ENCODE measurements at places on chromosomes 1 and 21.

- no peak for DNase-seq
Observed at GRCh38 chr1:76959556-76959955, 92.3 kb downstream of the ST6GALNAC5 start.

- peak; percentile 41 for DNase-seq
Observed at GRCh38 chr1:172320733-172321132, 99.8 kb upstream of the C1orf105 start.

DNA sequence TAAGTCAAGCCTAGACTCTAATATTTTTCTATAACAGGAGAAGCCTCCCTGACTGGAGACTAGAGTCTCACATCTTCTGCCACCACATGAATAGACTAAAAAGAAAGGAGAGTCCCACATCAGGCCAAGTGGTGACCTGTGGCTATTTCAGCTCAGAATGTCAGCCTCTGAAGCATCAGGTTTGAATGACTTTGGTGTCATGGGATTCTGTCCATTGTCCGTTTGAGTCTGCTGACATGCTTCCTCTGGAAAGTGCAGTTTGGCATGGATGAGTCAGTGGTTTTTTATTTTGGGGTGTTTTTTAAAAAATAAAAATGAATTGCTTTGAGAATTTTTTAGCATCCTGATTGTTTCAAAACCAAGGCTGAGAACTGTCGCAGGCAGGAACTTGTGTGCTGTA, 19.5 kb downstream of the DYRK3 start:
- DNase-seq = no peak

- no peak for DNase-seq
Observed at GRCh38 chr1:199322278-199322677, 683.4 kb downstream of the PTPRC start.

GRCh38 chr1:23168079-23168444, 594 bp downstream of the LUZP1 start:
- no peak for DNase-seq

DNA sequence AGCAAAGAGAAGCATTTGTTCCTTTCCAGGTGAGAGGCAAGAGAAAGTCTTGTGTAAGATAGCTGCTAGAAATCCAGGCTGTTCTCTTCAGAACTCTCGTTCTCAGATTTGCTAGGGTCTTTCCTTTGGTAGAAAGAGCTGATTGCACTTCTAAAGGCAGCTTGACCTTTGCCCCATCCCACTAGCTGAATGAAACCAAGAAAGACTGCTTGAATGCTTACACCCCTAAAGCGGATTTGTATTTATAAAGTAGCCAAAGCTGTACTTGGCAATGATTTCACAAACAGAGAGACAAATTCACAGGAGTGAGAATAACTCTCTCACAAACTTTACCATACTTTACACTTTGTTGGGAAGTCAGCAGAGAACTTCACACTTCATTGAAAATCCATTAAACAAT, 424.1 kb downstream of the TTLL7 start:
- no peak for DNase-seq

DNA sequence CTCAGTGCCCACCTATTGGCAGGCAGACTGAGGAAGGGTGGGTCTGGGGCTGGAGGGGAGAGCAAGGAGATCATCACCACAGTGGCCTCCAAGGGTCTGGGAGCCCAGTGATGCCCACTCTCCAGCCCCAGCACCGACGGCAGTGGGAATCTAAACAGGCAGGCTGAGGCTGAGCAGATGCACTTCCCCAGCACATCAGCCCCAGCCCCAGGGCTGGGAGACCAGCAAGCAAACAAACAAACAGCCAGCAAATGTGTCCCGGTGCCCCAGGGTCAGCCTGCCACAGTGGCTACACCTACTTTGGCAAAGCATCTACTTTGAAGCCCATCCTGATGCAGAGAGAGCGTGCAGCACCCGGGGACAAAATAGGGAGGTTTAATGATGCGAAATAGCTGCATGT, 216.3 kb upstream of the ZC3H12A start:
- no peak for DNase-seq

- no peak for DNase-seq
Observed at GRCh38 chr21:29449306-29449950, 150.7 kb downstream of the BACH1 start.

- no peak for DNase-seq
Observed at GRCh38 chr1:17404820-17405219, 32.8 kb downstream of the PADI6 start.

DNA sequence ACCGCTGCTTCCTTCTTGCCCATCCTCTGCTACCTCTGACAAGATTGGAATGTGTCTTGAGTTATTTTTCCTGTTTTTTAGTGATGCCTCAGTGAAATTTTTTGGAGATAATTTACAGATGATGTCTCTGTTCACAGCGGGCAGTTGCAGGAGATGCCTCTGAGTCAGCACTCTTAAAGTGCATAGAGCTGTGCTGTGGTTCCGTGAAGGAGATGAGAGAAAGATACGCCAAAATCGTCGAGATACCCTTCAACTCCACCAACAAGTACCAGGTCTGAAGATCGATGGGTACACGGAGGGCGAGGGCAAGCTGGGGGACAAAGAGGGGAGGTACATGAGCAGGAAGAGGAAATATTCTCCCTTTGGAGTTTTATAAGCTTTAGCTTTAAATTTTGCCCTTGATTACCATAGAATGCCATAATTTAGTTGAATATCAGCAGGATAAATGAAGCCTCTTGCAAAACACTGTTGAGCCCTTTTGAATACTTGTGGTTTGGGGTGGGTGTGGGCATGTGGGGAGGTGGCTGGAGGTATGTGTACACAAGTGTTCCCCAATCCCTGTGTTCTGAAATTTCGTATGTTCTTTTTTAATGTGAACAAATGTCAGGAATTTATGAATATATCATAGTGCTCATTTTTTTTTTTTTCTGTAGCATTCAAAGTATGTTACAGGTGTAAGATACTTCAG, 19.8 kb downstream of the ATP1A1 start:
- peak; percentile 73 for DNase-seq

DNA sequence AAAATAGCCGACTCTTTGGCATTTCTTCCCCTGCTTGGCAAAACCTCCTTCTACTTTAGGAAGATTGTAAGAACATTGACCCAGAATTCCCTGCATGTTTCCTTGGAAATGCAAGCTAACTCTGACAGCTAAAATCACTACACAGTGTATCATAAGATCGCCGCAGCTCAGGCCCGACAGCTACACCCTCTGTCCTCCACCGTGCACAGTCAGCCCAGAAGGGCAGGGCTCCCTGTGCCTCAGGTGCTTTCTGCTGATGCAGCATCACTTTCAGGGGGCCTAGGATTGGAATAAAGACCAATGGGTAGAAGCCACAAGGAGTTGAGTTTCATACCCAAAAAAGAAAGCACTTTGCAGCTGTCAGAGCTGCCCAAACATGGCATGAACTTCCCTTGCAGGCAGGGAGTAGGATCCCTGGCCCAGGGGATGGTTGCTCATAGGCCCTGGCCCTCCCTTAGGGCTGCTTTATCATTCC, 145.3 kb downstream of the SEC16B start:
- DNase-seq = no peak

DNA sequence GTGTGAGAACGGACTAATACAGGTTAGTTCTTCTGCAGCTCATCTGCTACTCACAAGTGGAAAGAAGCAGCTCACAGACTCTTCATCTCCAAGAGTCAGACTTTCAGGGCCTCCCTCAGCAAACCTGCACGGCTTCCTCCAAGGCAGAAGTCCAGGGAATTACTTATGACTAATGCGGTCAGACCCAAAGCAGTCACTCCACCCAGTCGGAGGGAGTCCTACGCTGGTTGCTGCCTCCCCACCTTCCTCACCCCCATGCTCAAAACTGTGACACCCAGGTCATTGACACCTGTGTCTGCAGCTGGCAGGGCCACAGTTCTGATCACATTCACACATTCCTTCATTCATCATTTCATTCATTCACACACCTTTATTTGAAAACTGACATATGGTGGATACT, 38.4 kb upstream of the PRDM2 start:
- peak; percentile 61 for DNase-seq

DNA sequence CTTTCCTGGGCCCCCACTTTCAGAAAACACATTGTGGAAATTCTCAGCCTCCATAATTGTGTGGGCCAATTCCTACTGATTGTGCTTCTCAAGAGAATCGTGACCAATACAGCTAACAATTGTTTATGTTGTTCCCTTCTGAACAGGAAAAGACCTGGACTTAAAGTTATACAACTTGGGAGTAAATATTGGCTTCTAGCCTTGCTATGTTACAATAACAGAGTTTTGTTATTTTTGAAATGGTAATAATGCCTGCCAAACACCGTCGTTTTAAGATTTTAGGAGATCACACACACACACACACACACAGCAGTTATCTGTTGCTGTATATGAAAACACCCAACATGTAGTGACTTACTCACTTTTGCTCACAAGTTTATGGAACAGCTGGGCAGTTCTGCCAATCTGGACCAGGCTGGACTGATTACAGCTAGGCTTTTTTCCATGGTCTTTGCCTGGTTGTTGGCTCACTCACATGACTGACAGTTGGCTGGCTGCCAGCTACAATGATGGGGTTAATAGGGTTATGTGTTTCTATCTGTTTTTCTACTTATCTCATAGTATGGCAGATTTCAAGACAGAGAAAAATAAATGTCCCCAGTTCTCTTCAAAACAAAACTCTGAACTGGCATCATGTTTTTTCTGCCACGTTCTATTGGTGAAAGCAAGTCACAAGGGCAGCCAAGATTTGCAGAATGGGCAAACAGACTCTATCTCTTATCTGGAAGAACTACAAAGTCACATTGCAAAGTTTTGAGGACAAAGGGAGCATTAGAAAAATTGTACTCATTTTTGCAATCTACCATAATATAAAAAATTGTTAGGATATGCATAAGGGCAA, 447.5 kb downstream of the NEGR1 start:
- DNase-seq = no peak

DNA sequence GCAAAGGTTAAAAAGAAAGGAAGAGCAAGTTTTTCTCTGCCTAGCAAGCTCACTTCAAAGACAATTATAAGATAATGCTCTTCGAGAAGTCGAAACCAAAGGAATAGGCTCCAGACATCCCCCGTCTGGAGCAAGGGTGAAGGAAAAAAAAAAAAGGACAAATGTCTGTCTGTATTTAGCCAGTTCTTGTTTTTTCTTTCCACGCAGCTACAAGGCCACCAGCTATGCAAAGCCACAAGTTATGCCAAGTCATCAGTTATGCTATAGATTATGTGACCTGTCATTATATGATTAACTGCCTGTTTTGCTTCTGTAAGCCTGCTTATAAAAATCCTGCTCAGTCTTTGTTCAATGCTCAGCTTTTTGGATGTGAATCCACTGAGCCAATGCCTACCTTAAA, 2.4 kb upstream of the THEM5 start:
- no peak for DNase-seq

DNA sequence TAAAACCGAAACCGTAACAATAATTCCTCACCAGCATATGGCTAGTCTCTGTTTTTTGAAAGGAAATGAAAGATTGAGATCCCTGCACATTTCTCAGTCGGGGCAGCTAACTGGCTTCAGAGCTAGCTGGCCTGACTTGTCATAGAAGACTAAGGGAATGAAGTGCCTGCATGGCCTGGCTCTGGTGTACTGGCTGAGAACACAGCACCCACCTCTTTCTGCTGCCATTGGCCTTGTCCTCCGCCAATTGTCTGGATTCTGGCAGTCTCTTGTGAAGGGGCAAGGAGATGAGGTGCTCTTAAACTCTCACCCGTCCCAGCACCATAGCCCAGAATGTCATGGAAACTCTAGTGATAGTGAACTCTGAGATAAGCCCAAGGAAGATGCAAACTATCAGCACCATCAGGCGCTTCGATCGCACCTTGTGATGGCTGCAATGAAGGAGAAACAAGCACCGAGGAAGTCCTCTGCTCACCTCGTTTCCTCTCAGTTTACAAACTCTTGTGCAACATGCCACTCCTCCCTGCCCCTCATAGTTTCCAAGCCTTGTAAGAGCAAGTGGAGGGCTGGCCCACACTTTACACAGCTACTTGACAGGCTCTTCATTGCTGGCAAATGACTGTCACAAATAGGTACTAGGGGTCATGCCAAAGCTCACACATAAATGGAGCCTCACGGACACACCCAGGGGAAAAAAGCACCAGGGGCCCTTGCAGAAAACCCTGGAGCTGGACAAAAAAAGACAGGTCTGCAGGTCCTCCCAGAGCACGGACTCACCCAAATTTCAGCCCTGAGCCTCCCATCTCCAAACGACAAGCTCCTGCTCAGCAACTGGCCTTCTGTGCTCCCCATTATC, 16.4 kb downstream of the INPP5B start:
- DNase-seq = peak; percentile 47

DNA sequence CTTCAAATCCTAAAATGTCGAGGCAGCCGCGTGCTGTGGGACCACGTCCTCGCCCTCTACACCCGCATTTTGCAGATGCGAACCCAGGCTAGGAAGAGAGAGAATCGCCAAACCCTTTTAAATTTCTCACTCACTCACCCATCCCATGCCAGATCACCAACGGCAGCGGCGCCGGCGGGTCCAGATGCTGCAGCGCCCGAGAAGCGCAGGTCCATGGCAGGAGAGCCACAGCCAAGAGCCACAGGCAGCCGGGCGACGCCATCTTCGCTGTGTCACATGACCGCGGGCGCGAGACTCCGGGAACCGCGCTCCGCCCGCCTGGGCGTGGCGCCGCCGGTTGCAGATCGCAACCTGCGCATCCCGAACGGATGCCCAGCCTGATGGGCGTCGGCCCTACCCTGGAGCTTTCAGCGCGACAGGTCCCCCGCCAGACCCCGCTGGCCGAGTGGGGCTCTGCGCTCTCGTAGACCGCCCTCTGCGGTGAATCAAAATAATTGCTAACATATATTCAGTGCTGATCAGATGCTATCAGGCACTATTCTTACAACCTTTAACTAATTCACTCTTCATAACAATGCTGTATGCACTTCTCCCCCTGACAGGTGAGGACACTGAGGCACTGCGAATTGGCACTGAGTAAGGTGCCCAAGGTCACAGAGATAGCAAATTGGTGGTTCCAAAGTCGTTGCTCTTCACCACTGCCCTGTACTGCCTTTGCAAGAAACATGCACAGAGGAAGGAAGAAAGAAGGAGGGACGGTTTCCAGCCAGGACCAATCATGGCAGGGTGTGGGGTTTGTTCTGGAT, at the start of gene PPT1:
TSS of gene PPT1 (minus strand) at position 276 of the 806 bp plus-strand sequence. CDS start at position 262, 14 bp downstream.
- DNase-seq = peak; percentile 45

DNA sequence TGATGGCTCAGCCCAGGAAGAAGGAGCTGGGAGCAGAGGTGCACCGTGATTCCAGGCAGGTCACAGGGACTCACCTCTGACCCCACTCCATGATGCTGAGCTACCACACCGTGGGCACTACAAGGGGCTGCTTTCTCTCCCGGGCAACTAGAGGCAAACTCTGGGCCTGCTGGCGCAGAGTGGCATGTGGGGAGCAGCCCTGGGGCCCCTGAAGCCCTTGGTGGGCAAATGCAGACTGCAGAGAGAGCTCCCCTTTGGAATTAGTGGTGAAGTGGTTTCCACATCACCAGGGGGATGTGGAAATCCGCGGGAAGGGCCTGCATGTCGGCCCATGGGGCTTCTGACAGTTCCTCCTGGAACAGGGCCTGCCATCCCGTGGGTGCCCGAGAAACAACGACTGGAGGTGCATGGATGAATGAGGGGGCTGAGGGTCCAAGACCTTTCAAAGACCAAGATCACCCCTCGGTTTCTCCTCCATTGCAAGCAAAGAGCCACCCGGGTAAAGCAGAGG, 11.8 kb upstream of the MMEL1 start:
- no peak for DNase-seq

GRCh38 chr1:173201969-173202368, 5.2 kb downstream of the TNFSF4 start:
- DNase-seq = no peak

All from amniotic epithelial cell (primary cell).